ENCODE measurements at places on chromosomes 7 and 10.

GRCh38 chr10:85139124-85139523 is 810.7 kb downstream of the CCSER2 start:
- no peak for DNase-seq

- no peak for DNase-seq
Observed at GRCh38 chr10:118115701-118116100, 69.0 kb upstream of the RAB11FIP2 start.

DNA sequence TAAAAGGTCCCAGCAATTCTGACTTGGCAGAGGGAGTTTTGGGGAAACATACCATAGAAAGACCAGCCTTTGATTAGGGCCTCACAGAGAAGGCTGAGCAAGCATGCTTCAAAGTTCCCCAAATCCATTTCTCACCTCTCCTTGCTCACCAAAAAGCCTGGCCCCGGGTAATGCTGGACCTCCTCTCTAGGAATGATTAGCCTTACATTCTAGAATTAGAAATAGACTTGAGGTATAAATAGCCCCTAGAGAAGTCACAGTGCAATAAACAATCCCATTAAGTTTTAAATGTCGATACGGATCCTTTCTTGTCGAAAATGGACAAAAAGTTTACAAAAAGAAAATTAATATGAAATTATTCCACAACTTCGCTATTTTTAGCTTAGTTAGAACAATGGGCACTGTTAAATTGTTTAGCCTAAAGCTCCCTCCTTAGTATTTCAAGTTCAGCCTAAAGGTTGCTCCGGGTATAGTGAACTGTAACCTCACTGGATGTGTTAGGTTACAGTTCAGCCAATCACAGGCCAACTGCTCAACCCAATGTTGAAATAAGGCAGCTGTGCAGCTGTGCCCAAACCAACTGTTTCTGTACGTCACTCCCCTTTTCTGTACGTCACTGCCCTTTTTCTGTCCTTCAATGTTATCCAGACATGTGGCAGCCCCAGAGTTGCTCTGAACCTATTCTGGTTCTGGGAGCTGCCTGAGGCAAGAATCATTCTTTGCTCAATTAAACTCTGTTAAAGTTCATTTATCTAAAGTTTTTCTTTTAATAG is 7.9 kb upstream of the GSDME start:
- DNase-seq: peak; percentile 12

DNA sequence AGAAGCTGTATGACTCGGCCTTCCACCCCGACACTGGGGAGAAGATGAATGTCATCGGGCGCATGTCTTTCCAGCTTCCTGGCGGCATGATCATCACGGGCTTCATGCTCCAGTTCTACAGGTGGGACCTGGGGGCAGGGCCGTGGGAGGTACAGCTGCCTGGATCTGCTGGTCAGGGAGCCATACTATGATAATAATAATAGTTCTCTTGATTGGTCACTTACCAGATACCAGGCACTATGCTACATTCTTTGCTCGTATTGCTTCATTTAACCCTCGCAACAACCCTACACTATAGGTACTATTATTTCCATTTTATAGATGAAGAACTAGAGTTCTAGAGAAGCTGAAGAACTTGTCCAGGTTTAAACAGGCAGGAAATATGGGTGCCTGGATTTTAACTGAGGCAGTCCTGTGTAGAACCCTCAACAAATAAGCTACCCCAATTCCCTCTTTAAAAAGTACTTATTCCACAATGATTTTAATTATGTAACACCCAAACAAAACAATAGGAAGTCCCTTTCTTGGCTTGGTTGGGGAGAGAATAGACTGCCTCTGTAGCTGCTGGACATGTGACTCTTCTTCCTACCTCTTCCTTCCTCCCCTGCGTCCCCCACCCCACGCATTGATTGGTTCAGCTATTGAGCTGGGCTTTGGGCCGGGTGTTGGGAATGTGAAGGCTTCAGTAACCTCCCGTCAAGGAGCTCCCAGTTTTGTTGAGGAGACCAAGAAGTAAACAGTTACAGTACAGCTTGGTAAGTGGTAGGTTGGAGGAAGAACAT is 12.8 kb downstream of the SFXN2 start:
- no peak for DNase-seq

GRCh38 chr10:109922358-109922975 is 844 bp downstream of the XPNPEP1 start:
- no peak for DNase-seq
